ENCODE measurements at places on chromosomes 4 and X.

DNA sequence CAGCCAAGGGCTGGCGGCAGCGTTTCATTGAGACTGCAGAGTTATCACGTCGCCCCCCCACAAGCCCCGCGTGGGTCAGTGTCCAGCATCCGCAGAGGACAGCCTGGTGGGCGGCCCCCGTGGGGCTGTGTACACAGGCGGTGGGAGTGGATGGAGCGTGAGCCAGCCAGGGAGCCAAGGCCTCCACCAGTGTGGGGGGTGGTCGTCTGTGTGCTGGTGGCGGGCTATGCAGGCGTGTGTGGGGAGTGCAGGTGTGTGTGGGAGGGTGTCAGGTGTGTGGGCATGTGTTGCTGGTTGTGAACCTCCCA, 56.5 kb upstream of the NKX1-1 start:
- ATAC-seq, result no peak

DNA sequence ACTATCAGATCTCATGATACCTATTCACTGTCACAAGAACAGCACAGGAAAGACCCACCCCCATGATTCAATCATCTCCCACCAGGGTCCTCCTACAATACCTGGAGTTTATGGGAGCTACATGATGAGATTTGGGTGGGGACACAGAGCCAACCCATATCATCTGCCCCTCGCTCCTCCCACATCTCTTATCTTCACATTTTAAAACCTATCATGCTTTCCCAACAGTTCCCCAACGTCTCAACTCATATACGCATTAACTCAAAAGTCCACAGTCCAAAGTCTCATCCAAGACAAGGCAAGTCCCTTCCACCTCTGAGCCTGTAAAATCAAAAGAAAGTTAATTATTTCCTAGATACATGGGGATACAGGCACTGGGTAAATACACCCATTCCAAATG, 1185.2 kb downstream of the PCDH7 start:
- ATAC-seq, result no peak

DNA sequence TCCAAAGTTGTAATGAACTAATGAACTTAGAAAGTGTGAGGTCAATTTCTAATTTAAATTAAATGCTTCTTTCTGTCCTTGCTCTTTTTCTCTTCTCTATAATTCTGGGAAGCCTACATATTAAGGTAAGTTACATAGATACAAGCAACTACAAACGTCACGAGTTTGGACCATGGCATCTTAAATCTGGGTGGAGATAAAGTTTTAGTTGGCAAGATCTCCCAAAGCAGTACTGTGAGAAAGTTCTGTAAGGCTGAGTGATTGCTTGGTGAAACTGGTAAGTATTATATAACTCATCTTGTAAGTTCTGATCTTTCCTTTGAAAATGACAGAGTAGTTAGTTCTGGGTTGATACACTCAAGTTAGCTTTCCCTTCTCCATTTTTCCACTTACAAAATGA, 125.7 kb upstream of the CBR4 start:
- no peak for ATAC-seq

DNA sequence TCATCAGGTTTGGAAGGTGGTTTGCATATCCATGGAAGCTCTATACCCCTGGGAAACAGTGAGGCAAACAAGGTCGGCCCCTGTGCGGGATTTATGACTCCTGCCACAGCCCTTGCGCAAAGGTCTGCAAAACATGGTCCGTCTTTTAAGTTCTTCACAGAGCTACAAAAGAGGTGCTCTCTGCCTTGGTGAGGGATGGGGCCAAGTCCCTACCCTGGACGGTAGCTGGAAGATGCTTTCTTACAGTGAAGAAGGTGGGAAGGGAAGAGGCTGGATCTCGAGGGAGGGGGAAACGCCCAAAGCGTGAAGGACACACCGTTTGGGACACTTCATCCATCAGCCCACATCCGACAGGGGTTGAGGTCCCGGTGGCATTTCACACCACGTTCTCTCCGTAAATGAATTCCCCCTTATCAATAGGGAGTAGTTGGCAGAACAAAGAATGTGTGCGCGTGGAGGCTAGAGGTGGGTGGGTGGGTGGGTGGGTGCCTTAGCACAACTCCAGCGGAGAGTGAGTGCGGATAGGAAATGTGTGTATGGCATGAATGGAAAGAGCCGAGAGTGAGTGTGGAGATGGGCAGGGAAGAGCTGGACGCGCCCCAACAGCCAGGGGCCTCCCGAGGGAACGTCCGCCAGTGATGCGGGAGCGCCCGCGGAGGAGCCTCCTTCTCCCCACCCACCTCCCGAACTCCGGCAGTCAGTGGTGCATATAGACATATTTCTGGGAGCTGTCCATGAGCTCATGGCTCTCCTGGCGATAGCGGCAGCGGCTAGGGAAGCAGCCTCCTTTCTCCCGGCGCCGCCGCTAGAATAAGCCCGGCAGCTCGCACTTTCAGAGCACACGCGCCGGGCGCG, 68.3 kb downstream of the LARP7 start:
- no peak for ATAC-seq

- ATAC-seq, result no peak
Measured at GRCh38 chr4:15198070-15198727, 195.9 kb downstream of the CPEB2 start.

DNA sequence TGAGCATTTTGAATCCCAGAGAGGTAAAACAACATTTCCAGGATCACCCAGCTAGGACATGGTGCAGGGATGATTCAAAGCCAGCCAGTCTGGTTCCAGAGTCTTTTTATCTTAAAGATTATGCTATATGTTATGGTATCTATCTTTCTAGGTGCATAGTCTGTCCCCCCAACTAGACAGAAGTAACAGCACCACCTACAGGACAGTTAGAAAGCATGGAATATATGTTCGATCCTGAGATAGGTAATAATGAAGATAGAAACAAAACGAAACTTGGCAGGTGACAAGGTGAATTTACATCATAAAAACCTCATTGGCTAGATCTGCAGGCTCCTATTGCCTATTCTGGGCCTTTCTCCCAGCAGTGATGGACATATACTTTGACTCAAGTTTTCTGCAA, 723.2 kb downstream of the SMARCA1 start:
- ATAC-seq, result no peak

DNA sequence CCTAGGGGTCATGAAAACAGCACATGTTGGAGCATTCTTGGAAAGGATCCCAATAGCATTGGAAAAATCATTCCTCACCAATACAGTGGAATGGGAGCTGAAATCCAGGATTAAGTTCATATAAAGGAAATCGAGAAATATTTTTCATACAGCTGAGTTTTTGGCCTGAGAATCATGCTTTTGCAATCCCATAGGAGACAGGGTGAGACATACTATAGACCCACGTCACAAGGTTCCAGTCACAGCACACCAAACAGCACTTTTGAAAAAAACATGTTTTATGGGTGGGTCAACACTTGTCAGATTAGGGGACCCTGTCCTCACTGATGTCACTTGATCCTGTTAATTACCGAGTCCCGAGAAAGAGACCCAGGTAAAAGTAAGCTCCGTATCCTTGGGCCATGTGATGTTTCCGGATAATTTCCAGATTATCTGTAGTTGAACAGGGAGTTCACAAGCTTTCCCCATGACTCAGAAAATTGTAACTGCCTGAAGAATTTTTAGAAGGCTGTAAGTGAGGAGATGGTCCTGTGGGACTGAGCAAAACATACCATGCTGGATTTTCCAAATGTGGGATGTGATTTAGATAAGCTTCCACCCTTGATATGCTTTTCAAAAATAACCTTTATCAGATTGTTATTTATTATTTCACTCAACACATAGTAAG, 80.9 kb upstream of the TLR3 start:
- no peak for ATAC-seq

- ATAC-seq, result no peak
Measured at GRCh38 chrX:118047446-118048186, 69.0 kb downstream of the KLHL13 start.

DNA sequence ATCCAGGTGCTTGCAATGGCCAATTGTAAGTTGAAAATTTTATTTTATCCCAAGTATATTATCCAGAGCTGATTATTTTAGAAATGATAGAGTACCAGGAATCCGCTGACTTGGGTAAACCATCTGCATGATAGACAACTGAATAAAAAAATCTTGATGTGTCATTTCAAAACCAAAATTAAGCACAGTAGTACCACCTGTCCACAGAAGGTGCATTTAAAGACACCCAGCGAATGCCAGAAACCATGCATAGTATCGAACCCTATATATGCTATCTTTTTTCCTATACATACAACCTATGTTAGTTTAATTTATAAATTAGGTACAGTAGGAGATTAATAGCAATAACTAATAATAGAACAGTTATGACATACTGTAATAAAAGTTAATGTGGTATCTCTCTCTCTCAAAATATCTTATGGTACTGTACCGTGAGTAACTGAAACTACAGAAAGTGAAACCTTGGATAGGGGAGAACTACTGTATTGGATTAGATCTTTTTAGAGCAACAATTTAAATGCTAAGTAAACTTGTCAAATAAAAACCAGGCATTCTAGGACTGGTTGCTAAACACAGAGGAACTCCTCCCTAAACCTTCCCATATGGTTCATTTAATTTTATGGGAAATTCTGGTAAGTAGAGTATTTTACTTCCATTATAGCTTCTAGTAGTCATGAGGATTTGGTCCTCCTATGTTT, 6.2 kb downstream of the NEIL3 start:
- ATAC-seq, result no peak

DNA sequence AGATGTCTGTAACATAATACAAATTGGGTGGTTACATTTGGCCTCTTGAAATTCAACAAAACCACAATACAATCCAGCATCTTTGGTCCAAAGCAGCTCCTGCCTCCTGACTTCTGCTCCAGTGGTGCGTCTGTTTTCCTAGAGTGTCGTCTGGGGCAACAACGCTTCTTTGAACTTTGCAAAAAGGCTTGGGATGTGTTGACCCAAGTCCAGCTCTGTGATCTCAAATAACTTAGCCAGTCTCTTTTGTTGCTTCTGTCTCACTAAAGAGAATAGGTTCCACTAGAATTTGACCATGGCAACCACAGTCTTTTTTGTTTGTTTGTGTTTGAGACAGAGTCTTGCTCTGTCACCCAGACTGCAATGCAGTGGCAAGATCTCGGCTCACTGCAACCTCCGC, 324.0 kb downstream of the DHRSX start:
- ATAC-seq, result no peak

DNA sequence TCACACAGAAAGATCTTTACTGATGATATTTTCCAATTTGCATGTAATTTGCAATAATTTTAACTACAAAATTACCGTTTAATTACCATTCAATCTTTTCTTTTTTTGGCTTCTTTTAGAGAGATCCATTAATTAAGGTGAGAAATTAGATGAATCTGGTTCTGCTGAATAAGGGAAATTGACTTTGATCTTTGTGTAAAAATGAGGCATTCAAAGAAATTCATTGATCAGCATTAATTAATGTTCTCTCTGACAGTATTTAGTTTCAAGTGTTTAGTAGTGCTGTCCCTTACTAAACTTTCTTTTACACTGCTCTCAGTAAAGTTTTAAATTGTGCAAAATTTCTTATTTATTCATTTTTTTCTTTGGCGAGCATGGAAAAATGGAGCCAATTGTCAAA, 97.2 kb upstream of the KCTD8 start:
- no peak for ATAC-seq

- ATAC-seq, result no peak
Measured at GRCh38 chr4:127778102-127778501, 4.0 kb upstream of the HSPA4L start.

- ATAC-seq, result no peak
Measured at GRCh38 chr4:6964858-6965257, 55.2 kb downstream of the TBC1D14 start.

- no peak for ATAC-seq
Measured at GRCh38 chrX:2846992-2847391, 18.3 kb downstream of the GYG2 start.

DNA sequence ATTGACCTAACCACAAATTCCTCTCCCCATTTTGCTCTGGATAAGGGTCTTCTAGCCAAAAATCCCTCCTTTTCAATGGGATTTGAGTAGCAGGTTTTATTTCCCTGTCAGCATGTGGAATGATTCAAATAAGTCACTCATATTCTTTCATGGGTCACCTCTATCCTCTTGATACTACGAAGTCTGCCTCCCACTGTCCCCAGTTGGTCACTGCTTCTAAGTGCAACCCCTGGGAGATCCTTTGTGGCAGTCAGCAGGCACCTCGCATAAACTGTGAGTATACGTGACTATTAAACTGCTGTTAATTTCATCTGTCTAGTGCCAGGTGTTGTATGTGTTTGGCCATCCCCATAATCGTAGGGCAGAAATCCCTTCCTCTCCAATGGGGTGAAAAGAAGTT, 1667.9 kb upstream of the PCDH7 start:
- no peak for ATAC-seq

DNA sequence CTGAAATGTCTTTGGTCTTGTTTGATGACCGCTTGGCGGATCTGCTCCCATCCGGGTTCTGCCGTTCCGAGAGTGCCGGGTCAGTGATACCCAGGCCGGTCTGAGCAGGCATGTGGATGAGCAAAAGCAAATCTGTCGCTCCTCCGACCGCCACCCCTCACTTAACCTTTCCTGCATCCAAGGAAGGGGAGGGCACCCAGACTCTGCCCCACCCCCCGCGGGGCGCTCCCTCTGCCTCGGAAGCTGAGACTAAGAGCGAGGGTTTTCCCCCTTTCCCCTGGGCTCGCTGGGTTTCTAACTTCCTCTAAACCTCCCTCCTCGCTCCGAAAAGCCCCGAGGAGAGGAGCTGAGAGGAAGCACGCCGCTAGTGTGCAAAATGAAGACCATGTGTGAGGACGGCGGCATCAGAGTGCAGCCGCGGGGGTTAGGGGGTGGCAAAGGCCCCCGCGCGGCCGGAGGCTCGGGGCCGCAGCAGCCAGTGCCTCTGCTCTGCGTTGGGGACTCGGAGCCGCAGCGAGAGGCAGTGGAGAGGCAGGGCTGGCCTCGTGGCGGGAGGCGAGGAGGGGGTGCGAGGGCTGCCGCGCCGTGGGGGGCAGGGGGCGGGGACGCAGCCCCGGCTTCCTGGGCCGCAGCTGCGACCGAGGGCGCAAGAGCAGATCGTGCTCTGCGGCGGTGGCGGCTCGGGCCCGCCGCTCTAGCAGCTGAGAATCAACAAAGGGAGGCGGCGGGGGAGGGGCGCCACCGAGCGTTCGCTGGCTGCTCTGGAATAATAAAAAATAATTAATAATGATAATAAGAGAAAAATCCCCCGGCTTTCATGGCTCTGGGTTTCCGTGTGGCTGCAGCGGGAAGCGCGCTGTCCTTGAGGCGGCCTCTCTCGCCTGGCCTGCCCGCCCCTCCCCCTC, 55.8 kb upstream of the BCOR start:
- ATAC-seq, result peak; percentile 87

GRCh38 chr4:188452097-188452496, 312.9 kb downstream of the TRIML1 start:
- no peak for ATAC-seq

DNA sequence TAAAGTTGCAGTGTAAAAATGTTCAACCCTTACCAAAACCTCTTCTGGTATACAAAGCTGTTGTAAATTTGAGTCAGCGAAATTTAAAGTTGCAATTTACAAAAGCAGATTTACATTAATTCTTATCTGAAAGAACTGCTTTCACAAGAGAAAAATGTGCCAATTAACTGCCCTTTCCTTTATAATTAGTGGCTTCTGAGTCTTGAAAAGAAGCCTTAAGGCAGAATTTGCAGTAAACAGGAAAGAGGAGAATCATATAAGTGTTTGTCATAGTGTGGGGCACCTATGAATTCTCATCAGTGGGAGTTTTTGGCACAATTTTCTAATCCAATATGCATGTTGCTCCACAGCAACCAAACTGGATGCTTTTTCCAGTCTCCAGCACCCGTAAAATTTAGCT, 125.3 kb upstream of the GABRG1 start:
- ATAC-seq, result no peak

GRCh38 chrX:152299787-152300186, 151.3 kb downstream of the GABRA3 start:
- ATAC-seq, result no peak
